ENCODE measurements at places on chromosomes 1 and 21.

GRCh38 chr1:111600886-111601386, 18.7 kb upstream of the RAP1A start:
- no peak for DNase-seq

- no peak for DNase-seq
Measured at GRCh38 chr1:244576259-244576892, 76.5 kb upstream of the DESI2 start.

GRCh38 chr21:42629933-42630589, 23.4 kb upstream of the PDE9A start:
- no peak for DNase-seq

- no peak for DNase-seq
Measured at GRCh38 chr1:153478692-153479618, 18.5 kb upstream of the S100A7 start.

- DNase-seq = no peak
Measured at GRCh38 chr1:9633493-9633892, 18.0 kb upstream of the PIK3CD start.

- no peak for DNase-seq
Measured at GRCh38 chr1:189036628-189037027, 1441.0 kb downstream of the BRINP3 start.

- no peak for DNase-seq
Measured at GRCh38 chr1:83912876-83913275, 86.1 kb downstream of the TTLL7 start.

All from stimulated activated CD8-positive, alpha-beta memory T cell treated with anti-CD3 and anti-CD28 coated beads, Interleukin-7, amount 100 ng/mL, for 24 hours (primary cell).